Activated T-helper 1 cell treated with anti-CD3 and anti-CD28 coated beads, Interleukin-2, amount 50 U/mL, for 16 hours (primary cell): ENCODE measurements at places on chromosomes 2 and 18.
A peak's percentile ranks its signal among the peaks of the same experiment; 100 is the strongest.

GRCh38 chr18:32730620-32731091 lies 42.2 kb downstream of the KLHL14 start:
- no peak for DNase-seq

DNA sequence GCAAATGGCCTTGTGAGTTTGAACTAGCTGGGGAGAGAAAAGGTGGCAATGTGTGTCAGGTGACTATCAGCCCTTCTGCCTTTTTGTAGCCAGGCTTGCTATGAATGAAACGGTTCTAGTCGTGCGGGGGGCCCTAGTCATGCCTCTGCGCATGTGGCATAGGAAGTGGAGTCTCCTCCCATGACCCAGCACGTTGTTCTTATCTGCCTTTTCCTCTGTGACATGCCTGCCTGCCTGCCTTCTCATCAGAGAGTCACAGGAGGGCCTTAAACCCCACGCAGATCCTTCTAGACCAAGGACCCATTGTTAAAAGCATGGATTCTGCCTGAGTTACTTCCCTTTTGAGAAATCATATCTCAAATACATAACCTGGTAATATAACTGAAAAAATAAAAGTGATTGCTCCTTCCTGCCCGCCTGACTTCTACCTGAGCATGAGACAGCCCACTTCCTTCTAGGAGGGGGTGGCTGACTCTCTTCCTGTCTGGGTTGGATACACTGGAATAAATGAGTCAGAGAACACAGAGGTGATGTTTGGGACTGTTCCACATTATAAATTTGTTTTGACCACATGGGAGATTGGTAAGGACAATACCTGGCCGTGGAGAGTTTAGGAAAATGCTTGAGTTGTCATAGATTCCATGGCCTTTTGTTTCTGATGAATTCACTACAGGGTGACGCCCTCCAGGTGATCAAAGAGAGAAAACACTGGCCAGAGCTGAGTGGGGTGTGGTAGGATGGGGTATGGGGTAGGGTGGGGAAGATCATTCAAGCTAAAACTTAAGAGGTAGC lies 49.8 kb downstream of the FBLN7 start:
- DNase-seq = peak; percentile 60

DNA sequence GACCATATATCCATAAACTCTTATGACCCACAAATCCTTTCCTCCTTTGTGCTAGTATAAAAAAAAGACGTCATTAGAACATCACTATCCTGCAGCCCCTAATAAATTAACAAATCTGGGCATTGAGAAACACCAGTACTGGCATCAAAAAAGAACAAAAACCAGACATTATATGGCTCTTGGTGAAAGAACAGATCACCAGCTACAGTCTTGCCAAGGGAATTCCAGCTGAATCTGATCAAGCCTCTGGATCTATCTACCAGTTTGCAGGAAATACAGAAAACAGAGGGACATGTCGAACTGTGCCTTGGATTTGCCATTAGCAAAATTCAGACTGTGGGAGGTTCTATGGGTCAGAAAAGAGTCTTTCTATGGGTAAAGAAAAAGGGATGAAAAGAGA lies 93.7 kb upstream of the DDX18 start:
- no peak for DNase-seq

DNA sequence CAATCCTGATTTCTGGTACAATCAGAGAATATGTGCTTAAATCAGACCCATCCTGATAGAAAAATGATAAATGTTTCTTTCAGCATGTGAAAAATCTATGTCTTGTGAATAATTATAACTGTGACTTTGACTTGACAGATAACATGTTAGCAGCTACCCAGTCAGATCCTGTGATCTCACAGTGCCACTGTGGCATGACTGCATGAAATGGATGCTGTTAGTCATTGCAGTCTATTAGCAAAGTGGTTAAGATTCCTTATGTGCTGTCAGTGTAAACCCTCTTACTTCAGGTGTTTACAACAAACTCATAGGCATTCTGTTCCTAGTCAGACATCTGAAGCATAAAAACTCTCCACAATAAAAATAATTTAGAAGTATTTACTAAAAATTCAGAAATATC lies 244.6 kb upstream of the RND3 start:
- DNase-seq = no peak

DNA sequence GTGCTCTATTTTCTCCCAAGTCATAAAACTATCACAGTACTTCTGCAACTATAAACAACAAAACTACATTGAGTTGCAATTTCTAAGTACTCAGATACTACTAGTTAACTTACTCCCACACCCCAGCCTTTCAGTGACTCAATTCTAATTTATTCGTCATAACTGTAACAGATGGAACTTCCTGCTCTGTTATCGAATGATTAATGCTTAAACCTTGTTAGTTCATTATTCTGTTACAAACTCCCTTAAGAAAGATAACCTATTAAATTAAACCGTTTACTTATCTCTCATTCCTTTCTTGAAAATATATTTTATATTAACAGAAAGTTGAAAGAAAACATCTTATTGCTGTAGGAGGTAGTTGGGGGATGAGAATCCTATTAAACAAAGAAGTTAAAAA lies 17.0 kb downstream of the TNFAIP6 start:
- no peak for DNase-seq

- peak; percentile 50 for DNase-seq
Observed at GRCh38 chr2:160269803-160270570, 69.9 kb upstream of the ITGB6 start.

DNA sequence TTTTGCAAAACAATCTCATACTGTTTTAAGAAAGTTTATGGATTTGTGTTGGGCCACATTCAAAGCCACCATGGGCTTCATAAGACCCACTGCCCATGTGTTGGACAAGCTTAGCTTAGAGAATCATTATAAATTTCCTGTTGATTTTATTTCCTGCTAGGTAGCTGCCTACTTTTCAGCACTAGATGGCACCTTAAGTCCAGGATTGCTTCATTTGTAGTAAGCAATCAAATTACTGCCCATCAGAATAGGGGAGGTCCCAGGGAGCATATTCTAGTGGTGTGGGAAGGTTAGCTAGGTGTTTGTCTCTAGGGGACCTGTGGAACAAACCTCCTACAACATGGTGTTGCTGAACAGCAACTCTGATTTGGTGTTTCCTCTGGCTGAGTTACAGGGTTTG lies 11.0 kb upstream of the DCDC2C start:
- DNase-seq = no peak

DNA sequence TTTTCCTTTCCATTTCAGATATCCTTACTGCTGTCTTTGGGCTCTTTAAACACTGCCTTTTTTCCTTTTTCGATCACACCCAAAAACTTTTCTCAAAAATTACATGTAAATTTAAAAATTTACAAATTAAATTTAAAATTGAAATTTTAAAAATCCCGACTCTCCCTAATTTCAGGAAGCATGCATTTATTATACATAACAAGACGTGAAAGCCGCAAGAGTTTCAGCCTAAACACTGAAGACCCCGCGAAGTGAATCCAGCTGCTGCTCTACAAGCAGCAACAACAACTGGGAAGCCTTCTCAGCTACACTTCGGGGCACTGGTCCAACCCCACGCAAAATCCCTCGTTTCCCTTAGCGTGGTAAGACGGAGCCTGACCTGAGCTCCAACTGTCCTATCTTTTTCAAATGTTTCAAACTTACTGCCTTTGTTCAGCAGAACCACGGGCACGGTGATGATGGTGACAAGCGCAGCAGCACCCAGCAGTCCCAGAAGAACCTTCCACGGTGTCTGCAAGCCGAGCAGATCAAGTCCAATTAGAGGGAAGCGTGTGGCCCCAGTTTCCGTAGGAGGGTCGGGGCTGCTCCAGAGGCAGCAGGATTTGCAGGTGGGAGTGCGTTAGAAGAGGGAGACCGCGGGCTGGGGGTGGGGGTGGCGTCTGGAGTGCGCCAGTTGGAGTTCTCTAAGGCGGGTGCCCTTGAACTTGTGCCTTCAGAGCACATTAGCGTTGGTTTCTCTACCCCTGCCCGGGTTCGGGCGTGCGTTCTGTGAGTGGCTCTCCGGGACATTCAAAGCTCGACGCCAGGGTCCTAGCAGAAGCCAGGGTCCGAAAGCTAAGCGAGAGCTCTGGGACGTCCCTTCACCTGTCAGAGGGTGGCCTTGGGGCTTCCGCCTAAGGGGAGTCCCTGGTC lies 783 bp downstream of the DPP4 start:
- no peak for DNase-seq

DNA sequence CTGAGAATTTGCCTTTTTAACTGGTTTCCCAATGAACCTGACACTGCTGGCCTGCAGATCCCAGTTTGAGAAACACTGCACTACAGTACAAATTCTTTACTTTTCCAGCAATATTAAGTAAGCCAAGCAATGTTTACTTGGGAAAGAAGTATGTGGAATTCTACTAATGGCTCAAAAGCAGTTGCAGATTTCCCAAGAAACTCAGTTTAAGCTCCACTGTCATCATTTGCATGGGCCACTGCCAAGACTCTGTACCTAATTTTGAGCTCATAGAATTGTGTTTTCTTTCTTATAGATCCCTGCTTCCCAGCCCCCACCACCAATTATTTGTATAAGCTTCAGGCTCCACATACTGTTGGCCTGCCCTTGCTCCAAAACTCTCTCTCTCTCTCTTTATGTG lies 676.1 kb downstream of the RNF144A start:
- no peak for DNase-seq

GRCh38 chr2:120677696-120678247 lies 57.9 kb upstream of the GLI2 start:
- no peak for DNase-seq

- DNase-seq = no peak
Observed at GRCh38 chr2:146077156-146077555, 1557.2 kb upstream of the ZEB2 start.

DNA sequence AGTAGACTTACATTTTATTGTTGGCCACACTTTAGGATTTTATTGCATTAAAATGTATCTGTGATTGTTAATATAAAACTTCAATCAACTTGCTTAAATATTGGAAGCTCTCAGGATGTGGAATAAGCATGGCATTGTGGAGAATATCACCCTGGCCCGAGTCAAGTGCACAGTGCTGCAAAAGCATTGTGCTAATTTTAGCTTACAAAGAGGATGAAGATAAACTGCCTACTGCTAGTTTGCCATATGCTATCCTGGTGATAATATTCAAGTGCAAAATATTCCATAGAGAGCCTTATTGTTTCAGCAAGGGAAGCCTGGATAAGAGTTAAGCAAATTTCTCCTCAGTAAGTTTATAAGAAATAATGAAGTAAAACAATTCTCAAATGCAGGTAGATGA lies 54.5 kb downstream of the MEIS1 start:
- no peak for DNase-seq

DNA sequence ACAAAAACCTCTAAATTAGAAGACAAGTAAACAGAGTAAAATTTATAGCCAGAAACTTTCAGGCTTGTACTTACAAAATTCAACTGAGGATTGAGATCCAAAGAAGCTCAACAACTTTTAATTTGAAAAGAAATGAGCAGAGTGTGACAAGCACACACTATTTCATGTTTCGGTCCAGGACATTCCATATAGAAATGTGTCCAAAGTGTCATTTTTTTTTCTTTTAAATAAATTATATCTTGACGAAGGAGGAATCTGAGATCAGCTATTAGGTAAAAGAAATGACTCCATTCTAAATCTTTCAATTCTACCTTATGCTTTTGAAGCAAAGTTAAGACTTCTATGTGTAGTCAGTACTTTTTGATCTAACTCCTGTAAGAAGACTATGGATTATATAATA lies 4.6 kb downstream of the FN1 start:
- DNase-seq = no peak

DNA sequence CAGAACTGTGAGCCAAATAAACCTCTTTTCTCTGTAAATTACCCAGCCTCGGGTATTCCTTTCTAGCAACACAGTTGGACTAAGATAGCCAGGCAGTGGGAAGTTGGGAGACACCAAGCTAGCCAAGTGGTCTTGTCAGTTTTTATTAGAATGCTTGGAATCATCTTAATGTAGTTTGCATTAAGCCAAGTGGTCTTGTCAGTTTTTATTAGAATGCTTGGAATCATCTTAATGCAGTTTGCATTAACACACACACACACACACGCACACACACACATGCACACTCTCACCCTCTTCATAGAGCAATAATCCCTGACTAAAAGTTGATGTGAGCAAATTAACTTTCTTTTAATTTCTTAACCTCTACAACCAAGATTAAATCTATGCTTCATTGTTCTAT lies 151.5 kb downstream of the VAPA start:
- DNase-seq = no peak

GRCh38 chr2:170139276-170139967 lies 38.5 kb upstream of the MYO3B start:
- DNase-seq = no peak

DNA sequence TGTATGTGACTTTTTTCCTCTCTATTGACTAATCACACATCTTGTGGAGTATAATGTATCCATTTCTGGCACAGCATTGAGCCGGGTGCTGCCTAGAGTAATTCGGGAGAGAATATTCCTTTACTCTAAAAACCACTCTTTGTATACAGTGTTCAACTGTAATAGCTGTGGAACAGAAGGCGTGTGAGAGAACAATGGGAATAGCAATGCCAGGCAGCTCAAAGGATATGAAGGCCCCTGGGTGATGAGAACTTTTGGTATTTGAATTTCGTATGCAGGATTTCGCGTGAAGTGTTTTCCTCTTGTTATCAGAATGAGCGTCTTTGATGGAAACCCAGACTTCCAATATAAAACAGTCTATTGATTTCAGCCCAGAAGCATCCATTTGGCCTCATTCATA lies 84.6 kb upstream of the MAP3K20 start:
- DNase-seq = no peak

- no peak for DNase-seq
Observed at GRCh38 chr2:170073288-170073687, 104.7 kb upstream of the MYO3B start.

DNA sequence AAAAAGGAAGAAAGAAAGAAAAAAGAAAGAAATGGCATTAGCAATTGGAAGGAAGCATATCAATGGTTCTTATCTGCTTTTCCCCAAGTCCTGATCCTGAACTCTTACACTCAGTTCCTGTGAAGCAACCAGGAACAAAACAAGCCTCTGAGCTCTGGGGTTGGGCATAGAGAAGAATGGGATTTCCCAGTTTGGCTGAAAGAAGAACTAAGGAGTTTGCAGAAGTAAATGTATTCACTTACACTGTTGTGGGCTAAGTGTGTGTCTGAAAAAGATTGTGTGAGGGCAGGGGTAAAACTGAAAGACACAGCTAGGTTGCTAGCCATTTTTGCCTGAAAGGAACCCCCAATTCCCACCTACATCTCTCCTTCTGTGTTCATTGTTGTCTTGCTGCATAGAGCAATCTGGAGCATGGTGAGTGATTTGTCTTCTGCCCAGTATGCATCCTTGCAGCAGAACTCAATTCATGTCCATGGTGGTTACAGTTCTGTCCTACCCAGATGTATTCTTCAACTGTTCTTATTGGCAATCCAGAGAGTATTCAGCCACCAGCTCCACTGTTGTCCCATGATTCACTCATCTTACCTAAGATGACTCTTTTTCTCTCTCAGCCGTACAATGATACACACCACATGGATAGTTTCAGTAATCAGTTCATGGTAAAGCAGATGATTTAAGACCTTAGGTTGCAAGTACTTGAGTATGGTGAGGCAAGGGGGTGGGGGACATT lies 348.7 kb downstream of the ARHGAP15 start:
- no peak for DNase-seq
